ENCODE measurements at places on chromosomes 12 and 14. TPM values are rescaled to one million over a fixed set of nuclear protein-coding genes. Genes with fewer than 3 reads are reported as not detected.

The LALBA gene
- not detected for total RNA-seq

The P2RX7 gene
- 3.8 TPM for total RNA-seq

The GNB3 gene
- 1.7 TPM for total RNA-seq

The MLEC gene
- total RNA-seq, result 137 TPM

The KCNK13 gene
- total RNA-seq, result not detected

The SPX gene
- total RNA-seq, result not detected

The PLEKHG3 gene
- 1.5 TPM for total RNA-seq

Data from smooth muscle cell of trachea (primary cell).